ENCODE measurements at places on chromosomes 5 and 9.

DNA sequence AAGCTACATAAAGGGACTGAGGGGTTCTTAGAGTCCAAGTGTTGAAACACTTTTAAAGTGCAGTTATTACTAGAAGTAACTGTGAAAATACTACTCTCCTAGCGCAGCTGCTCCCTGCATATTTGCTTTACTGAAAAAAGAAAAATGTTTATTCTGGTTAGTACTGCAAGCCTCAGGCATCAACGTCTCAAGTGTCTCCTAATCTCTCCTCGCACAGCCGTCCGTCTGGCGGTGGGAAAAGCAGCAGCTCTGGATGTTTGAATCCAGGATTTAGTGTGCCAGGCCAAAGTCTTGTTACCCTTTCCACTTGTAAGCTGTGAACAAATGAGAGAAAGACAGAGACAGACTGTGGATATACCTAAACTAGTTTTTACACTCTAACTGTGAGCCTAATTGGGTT lies 31.1 kb downstream of the RORB start:
- no peak for DNase-seq

DNA sequence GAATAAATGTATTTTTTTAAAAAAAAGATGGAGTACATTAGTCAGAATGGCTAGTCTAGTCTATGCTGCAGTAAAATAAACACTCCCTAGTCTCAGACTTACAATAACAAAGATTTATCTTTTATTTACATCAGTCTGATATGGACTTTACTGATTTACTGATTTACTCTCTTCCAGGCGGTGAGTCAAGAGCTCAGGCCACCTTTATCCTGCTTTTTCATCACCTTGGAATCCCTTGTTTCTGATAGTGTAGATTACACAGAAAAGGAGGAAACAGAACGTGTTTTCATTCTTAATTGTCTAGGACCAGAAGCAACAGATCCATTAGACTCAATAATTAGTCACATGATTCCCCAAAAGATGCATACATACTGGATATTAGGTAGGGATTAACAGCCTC lies 290.1 kb upstream of the TRPC7 start:
- DNase-seq: no peak

DNA sequence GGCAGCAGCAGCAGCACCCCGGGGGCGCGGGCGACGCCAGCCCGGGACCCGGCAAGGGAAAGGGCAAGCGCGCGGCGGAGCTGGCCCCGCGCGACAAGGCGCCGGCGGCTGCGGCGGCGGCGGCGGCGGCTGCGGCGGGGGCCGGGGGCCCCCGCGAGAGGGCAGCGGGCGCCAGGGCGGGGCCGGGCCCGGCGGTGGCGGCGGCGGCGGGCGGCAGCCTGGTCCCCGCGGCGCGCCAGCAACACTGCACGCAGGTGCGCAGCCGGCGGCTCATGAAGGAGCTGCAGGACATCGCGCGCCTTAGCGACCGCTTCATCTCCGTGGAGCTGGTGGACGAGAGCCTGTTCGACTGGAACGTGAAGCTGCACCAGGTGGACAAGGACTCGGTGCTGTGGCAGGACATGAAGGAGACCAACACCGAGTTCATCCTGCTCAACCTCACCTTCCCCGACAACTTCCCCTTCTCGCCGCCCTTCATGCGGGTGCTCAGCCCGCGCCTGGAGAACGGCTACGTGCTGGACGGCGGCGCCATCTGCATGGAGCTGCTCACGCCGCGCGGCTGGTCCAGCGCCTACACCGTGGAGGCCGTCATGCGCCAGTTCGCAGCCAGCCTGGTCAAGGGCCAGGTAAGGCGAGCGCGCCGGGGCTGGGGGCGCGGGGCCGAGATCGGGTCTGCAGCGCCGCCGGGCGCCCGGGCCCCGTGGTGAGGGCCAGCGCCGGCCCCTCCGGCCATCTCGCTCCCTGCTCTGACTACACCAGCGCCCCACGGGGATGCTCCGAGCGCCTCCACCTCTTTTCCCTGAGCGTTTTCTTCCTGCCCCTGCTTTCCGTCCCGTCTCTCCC lies at the start of gene UBE2QL1:
Gene UBE2QL1, plus strand, starts transcription at position 238 of the 843 bp plus-strand sequence. Its CDS starts 35 bp downstream, at position 273.
- DNase-seq: no peak

- no peak for DNase-seq
Measured at GRCh38 chr5:178211095-178212048, 7.0 kb downstream of the HNRNPAB start.

DNA sequence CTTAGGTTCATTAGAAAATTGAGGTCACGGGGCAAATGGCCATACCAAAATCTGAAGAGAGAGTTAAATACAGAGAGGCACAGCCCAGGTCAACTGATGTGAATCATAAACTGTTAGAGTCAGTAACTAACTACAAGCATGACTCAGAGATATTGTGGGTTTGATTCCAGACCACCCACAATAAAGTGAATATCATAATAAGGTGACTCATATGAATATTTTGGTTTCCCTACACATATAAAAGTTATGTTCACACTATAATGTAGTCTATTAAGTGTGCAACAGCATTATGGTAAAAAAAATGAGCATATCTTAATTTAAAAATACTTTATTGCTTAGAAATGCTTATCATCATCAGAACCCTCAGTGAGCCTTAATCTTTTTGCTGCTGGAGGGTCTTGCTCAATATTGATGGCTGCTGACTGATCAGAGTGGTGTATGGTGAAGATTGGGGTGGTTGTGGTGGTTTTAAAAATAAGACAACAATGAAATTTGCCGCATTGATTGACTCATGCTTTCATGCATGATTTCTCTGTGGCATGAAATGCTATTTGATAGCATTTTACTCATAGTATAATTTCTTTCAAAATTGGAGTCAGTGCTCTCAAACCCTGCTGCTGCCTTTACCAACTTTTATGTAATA lies 53.1 kb upstream of the EDIL3 start:
- no peak for DNase-seq

- no peak for DNase-seq
Measured at GRCh38 chr9:125119643-125120286, 23.6 kb downstream of the SCAI start.

GRCh38 chr5:73442231-73442811 lies 6.3 kb downstream of the FOXD1 start:
- no peak for DNase-seq

- no peak for DNase-seq
Measured at GRCh38 chr5:113179156-113179555, 202.6 kb downstream of the DCP2 start.

GRCh38 chr5:57887851-57888621 lies 405.4 kb upstream of the ACTBL2 start:
- DNase-seq: no peak

GRCh38 chr9:2764353-2764752 lies 47.0 kb downstream of the KCNV2 start:
- DNase-seq: no peak

DNA sequence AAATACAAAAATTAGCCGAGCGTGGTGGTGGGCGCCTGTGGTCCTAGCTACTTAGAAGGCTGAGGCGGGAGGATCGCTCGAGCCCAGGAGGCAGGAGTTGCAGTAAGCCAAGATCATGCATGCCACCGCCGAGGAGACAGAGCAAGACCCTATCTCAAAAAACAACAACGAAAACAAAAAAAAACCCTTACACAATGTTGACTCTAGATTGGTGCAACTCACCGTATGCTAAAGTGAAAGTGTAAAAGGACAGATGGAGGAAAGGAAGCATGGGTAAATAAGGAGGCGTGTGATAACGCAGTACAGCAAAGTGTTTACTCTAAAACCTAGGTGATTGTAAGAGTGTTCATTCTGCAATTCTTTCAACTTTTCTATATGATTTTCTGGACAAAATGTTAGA lies 15.9 kb upstream of the RUFY1 start:
- DNase-seq: no peak
